NCI-H774 (cell line): ENCODE measurements at places on chromosomes 2 and 18.

DNA sequence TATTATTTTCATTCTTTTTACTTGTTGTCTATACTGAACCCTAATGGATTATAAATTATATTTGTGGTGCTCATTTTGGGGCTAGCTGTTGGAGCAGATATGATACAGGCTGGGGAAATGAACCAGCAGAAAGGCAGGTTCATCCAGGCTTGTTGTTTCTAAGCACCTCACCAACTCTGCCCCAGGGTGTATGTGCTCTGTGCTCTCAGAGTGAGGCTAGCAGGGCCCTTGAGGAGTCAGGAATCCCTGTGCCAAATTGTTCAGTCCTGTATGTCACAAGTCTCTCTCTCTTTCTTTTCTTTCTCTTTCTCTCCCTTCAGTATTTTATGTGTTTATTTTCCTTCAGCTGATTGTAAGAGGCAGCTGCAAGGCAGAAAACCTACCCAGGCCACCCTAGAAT lies 181.1 kb upstream of the DPP10 start:
- no peak for DNase-seq

GRCh38 chr2:152099367-152100050 lies 665 bp upstream of the CACNB4 start:
- DNase-seq = no peak

DNA sequence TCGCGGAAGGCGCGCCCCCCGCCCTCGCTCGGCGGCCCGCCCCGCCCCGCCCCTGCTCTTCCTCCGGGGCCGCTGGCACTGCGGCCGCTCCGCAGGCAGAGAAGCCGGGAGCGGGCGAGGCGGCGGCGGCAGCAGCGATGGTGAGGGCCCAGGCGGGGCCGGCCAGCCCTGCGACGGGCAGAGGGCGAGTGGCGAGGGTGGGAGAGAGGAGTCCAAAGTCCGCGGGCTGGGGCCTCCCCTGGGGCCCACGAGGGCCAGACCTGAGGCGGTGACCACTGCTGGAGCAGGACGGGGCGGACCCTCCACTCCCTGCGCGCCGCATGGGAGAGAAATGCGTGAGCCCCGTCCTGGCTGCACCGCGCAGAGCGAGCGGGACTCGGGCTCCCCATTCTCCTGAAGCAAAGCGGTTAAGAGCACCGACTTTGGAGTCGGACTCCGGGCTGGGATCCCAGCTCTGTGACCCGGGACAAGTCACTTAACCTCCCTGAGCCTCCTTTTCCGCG lies at the start of gene VAMP5:
TSS of gene VAMP5 (plus strand) at position 78 of the 503 bp plus-strand sequence. CDS start at position 138, 60 bp downstream.
- DNase-seq = no peak

- DNase-seq = no peak
Measured at GRCh38 chr2:145755019-145755837, 1235.3 kb upstream of the ZEB2 start.

GRCh38 chr2:168454737-168455644 lies 1.1 kb upstream of the CERS6 start:
- DNase-seq = no peak

DNA sequence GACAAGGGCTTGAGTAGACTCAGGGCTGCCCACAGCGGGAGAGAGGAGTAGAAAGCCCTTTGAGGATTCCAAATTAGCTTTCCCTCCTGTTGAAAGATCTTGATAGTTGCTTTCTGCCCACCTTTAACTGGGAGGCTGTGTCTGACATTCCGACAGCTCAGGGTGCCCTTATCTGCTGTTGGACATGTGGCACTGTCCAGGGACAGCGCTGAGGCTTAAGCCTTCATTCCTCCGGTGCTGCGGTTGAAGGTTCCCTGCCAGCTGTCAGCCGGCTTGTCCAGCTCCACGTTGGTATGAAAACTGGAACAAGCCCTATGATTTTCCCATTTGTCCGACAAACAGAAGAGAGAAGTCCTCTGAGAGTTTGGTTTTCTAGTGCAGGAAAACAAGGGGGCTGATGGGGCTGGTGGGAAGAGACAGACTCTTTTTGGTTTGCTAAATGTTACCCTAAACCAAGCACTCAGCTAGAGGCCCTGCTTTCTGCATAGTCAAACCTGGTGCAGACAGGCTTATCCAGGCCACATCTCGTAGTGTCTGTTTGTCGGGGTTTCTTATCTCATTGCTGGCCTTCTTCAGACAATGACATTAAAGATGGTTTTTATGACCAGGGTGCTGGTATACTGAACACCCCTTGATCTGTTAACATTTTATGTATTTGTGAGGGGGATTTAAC lies 24.5 kb downstream of the GREB1 start:
- no peak for DNase-seq

GRCh38 chr2:155368934-155369333 lies 670.4 kb downstream of the KCNJ3 start:
- DNase-seq = no peak

DNA sequence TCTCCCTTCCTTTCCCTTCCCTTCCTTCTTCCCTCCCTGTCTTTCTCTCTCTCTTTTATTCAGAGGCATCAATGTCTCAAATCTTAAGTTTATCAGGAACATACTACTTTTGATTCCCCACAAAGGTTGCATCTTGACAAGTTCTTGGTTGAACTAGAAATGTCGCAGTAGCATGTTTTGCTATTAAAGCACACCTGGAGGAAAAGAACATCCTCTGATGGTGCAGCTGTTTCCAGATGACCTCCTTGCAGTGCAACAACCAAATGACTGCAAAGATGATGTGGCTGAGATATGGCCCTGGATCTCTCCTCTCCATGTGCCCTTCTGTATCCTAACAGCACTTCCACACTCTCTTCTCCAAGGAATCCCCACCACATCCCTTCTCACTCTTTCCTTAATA lies 127.2 kb downstream of the SLC8A1 start:
- no peak for DNase-seq

- no peak for DNase-seq
Measured at GRCh38 chr2:134027980-134028379, 225.9 kb upstream of the MGAT5 start.

DNA sequence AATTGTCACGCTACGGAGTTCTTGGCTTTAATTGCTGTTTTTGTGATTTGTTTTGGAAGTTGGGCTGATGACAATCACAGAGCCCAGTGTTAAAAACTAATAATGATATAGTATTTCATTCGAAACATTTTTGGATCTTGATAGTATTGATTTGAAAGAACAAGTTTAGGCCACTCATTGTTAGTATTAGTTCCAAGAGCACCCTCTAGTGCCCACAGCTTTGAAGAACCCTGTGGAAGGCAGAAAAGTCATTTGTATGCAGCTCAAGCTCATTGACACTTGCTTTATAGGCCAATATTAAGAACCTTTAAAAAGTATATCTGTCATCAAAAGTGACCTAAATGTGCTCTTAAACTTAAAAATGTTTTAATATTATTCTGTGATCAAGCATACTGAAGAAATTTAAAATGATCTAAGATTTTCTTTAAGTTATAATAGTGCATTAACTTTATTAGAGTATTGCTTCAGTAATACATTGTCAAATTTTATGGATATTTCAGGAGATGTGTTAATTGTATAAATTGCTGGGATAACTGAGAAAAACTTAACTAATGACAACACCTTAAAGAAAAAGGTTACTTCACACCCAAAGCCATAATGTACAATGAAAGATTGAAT lies 191.0 kb downstream of the GRB14 start:
- DNase-seq = peak; percentile 53

DNA sequence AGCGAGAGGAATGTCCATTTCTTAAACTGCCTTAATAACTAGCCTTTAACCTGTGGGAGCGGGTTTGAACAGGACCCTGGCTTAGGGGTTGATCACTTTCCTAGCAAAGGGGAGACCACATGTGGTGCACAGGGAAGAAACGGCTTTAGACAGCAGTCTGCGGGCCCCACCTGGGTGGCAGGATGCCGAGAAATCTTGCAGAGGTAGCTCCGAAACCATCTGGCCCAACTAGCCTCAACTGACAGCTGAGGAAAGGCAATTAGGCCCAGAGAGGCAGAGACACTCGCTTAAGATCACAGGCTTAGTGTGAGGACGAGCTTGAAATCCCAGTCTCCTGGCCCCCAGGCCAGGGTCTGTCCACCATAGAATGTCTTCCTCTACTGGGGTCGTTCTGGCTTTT lies 89.8 kb downstream of the MRO start:
- DNase-seq = no peak

DNA sequence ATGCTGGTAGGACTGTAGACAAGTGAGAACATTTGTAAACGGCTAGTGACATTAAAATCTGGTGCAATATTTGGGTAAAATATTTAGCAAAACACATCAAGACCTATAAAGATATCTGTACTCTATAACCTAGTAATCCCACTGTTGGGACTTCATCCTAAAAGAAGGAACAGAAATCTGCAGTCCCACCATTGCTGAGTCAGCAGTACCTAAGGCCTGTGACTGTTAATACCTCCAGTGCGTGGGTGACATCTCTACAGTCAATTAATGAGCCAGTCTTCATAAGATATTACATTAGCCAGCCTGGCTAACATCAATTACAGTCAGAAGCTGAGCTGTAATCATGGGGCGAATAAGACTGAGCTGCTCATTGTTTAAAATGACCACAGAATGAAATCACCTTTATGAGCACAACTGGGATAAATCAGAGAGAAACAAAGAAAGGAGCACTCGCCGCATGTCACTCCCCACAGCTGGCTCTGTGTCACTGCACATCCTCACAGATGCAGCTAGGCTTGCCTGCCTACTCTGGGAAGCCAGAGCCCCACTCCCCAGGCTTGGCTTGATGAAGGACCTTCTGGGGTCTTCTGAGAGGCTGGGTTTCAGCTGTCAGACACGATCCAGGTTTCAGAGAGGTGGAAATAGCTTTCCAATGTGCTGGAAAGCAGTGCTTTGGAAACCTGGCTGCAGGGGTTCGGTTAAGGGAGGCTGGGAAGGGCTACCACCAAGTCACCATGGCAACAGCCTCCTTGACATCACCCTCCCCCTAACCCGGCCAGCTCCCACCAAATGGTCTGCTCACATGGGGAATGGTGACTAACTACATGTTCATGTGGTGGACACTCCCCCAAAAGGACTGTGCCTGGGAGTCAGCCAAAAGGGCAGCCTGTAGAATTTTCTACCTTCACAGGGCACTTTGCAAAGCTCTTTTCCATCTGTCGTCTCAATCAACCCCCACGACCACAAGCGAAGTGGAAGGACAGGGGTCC lies 145.0 kb downstream of the ZBTB7C start:
- DNase-seq = no peak

GRCh38 chr18:24949908-24950307 lies 402.1 kb downstream of the ZNF521 start:
- no peak for DNase-seq

DNA sequence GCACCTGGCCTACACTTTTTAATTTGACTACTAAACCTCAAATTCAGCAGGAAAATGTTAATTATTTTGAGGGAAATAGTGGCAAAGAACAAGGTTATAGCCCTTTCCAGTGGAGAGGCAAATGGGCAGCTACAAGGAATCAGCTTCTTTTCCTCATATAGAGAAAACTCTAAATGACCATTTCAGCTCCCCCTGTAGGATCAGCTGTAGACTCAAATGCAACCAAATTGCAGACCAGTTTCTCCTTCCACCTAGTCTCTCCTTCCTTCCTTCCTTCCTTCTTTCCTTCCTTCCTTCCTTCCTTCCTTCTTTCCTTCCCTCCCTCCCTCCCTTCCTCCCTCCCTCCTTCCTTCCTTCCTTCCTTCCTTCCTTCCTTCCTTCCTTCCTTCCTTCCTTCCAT lies 158.2 kb downstream of the ZEB2 start:
- no peak for DNase-seq

DNA sequence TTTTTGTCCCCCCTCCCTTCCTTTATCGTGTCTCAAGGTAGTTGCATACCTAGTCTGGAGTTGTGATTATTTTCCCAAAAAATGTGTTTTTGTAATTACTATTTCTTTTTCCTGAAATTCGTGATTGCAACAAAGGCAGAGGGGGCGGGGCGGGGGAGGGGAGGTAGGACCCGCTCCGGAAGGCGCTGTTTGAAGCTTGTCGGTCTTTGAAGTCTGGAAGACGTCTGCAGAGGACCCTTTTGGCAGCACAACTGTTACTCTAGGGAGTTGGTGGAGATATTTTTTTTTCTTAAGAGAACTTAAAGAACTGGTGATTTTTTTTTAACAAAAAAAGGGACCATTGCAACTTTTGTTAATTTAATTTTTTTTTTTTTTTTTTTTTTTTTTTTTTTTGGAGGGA lies 2.1 kb downstream of the SOX11 start:
- DNase-seq = no peak

DNA sequence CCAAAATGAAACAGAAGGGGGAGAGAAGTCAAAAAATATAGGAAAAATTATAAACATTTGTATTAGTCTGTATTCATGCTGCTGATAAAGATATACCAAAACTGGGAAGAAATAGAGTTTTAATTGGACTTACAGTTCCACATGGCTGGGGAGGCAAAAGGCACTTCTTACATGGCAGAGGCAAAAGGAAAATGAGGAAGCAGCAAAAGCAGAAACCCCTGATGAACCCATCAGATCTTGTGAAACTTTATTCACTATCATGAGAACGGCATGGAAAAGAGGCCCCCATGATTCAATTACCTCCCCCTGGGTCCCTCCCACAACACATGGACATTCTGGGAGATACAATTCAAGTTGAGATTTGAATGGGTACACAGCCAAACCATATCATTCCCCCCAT lies 79.1 kb downstream of the ZRANB3 start:
- DNase-seq = no peak

GRCh38 chr2:109375131-109375561 lies 238.6 kb downstream of the SEPTIN10 start:
- DNase-seq = no peak

GRCh38 chr2:237857791-237858190 lies 1.6 kb upstream of the RAMP1 start:
- no peak for DNase-seq

- DNase-seq = no peak
Measured at GRCh38 chr2:127208313-127208712, 11.8 kb downstream of the CYP27C1 start.

GRCh38 chr2:144240656-144241339 lies 279.1 kb downstream of the ZEB2 start:
- no peak for DNase-seq

DNA sequence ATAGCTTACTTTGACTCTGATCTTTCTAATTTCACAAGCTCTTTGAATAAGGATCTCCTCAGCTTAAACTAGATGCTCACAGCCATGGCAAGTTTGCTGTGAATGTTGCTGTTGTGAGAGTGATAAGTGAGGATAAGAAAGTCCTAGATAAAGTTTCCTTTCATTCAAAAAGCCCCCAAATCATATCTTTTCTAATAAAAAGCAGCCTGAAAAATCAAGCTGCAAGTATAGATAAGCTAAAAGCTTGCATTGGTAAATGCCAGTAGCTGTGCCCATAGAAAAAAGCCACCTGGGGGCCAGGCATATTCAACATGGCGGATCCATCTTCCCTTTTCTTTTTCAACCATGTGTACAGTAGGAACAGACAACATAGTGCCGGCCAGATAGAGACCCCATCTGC lies 4.3 kb downstream of the NLRC4 start:
- no peak for DNase-seq

DNA sequence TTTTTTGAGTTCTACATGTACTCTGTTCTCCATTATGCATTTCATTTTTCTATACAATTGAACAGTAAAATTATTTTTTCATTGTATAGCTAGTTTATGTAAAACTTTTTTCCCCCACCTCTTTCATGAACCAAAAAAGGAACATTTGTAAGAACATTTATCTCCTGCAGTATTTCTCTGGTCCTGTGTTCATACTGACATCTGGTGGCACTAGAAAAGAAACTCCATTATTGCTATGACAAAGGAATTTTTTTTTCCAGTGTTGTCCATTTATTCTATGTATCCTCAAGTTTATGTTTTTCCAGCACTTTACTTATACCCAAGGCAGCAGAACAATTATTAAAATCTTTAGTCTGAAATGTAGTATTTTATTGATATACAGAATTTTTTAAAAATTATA lies 27.4 kb upstream of the CHAC2 start:
- DNase-seq = peak; percentile 20
